ENCODE measurements at places on chromosomes 6 and 20.
A peak's percentile ranks its signal among the peaks of the same experiment; 100 is the strongest.

DNA sequence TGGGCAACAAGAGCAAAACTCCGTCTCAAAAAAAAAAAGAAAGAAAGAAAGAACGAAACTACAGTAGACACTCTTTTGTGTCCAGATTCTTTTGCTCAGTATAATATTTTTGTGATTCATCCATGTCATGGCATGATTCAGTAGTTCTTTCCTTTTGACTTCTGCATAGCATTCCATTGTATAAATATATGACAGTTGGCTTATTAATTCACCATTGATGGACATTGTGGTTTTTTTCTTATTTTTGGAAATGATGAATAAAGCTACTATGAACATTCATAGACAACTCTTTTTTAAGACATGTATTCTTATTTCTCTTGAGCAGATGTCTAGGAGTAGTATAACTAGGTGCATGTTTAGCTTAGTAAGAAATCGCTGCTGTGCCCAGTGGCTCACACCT is 10.3 kb upstream of the IER3 start:
- no peak for DNase-seq

DNA sequence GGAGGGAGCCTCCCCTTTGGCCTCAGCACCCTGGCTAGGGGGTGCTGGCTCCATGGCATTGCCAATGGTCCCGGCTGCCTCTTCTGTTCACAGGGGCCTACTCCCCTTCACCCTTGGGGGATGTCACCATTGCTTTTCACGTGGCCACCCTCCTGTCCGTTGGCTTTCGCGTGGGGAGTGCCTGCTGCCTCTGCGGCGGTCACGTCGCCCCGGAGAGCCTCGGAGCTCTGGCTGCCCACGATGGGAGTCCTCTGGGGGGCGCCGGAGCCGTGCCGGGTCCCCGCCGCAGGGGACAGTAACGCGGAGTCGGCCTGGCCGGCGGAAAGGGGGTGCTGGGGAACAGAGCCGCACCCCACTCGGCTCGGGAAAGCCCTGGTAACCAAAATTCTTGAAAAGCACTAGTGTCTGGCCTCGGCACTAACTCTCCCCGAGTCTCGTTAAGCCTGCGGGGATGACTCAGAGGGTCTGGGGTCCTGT is 661 bp upstream of the HEBP2 start:
- DNase-seq: no peak

DNA sequence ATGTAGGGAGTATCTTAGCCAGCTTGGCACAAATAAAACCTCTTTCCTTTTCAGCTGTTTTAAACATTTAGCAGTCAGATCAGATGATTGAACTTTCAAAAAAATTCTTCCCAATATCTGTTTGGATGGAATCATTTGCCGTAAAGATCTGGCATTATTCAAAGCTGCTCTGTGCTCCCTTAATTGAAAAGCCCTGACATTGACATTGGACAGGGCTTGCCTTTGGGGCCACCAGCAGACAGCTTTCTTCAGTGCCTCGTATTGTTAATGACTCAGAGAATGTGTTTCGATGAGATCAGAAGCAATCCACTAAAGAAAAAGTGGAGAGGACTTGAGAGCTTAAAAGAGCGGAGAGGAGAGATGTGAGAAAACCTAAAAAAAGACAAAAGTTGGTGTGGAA is 343.5 kb downstream of the NRN1 start:
- no peak for DNase-seq

DNA sequence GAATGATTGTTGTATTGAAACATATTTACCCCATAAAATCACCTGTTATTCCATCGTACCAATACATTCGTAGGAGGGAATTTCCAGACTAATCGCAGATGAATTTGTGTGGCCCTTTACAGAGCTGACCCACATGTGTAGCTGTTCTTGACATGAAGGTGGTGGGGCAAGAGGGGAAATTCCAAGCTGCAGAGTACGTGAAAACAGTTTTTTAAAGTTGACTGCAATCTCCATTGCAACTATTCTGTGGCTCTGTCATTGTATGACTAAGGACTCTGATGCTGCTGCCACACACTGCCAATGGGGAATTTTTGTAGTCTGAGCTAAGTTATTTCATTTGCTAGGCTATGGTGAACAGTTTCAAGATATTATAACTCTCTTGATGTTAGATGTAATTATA is 46.4 kb upstream of the ADTRP start:
- no peak for DNase-seq

GRCh38 chr20:47663354-47664067 is 121.8 kb downstream of the SULF2 start:
- peak; percentile 46 for DNase-seq

GRCh38 chr20:53020834-53021233 is 48.7 kb downstream of the TSHZ2 start:
- no peak for DNase-seq

DNA sequence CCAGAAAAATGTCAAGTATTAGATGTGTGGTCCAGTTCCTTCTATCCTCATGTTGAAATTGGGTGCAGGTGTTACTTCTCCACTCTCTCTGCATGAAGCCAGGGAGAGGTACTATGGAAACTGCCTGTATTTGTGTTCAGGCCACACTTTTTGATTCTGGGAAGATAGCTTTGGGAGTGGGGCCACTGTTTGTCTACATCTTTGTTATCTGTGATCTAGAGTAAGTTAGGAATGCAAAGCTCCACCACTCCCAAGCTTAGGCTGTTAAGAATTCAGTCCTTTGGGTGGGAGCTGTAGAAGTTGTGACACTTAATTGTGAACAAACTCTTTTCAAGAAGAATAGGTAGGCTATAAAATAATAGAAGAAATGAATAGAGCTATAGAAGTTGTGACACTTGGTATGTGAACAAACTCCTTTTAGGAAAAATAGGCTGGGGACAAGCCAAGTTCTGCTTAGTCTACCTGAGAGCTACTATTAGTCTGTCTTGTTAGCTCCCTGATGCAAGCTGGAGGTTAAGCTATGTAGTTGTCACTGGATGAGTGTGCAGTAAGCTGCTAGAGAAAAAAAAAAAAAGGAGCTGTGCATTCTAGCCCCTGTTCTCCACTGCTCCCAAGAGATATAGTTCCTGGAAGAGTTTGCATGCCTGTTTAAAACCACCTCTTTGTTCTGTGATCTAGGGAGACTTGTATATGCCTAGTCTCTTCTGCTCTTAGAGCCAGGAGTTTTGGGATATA is 7.1 kb upstream of the GFRAL start:
- DNase-seq: no peak

GRCh38 chr6:14429396-14429795 is 311.8 kb downstream of the CD83 start:
- DNase-seq: no peak

- no peak for DNase-seq
Observed at GRCh38 chr6:33143113-33143770, 49.0 kb downstream of the COL11A2 start.

DNA sequence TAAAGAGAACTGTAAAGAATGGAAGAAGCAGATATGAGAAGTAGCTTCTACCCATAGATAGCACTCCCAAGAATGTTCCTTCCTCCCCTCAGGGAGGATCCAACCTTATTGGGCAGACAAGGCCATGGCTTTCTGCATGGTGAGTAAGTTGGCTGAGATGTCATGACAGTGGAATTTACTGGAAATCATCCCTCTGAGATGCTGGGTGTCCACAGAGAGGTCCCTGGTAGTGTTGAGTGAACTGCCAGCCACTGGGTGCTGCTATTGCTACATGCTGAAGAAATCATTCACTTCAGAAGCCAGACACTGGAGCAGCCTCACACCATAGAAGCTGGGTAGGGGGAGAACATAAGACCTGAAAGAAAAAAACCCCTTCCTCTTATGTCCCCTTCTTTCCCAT is 46.4 kb upstream of the FERMT1 start:
- no peak for DNase-seq

DNA sequence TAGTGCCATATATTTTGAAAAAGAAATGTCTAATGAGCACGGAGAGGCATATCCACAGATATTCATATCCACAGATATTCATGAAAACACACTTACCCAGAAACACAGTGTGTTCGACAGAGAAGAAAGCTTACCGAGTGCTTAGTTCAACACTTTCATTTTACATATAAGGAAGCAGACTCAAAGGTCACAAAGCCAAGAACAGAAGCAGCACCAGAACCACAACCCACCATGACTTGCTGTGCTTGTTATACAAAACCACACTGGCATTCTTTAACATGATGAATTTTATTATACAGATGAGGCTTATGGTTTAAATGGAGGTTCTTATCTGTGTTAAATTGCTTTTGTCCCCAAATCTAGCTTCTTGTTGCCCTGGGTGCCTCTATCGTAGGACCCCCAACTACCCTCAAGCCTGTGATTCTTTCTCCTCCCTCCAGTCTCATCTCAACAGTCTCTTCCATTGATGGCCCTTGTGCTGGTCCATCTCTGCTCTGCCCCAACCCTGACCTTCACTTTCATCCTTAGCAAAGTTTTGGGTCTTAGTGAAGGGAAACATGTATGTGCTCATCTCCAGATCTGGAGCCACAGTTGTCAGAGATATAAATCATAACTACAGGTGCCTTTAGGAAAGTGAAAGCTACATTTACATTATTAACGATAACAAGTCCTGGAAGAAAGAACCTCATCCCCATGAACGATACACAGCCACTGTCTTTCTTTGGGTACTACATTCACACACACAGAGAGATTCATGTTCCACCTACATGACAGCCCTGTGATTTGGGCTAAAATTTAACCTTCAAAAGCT is 40.0 kb downstream of the SF3B5 start:
- DNase-seq: no peak

DNA sequence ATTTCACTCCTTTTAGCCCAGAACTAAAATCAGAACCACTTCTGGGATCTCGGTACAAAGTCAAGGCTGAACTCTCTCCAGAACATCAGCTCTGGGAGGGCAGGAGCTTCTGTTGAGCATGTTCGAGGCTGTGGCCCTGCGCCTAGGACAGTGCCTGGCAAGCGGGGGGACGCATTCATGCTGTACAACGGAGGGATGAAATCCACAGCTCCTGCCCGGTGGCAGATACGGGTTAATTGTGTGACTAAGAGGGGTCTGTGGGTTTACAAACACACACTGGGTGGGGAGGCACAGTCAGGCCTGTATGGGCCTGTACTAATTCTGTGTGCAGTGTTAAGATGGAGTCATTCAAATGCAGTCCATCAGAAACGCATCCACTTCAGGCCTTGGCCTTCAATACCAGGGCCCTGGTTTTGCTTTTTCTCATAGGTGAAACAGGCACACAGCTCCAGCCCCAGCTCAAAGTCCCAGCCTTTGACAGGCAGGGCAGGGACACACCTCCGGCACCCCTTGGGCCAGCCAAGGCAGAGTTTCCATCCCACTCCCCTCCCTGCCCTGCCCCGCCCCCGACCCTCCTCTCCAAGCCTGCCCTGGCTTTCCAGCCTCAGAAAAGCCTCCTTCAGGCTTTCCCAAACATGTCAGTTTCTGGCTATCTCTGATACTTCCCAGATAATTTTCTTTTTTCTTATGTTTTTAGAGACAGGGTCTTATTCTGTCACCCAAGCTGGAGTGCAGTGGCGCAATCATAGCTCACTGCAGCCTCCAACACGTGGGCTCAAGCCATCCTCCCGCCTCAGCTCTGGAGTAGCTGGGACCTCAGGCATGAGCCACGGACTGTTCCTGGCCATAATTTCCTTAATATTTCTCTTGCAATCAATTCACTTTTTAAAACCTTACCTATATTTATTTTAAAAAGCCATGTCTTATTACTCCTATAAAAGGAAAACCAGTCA is 109.8 kb downstream of the SULF2 start:
- DNase-seq: no peak

- no peak for DNase-seq
Observed at GRCh38 chr6:104689551-104690205, 170.0 kb downstream of the HACE1 start.

GRCh38 chr20:43723735-43724134 is 3.1 kb downstream of the GTSF1L start:
- no peak for DNase-seq

- no peak for DNase-seq
Observed at GRCh38 chr20:47926731-47927130, 141.4 kb upstream of the SULF2 start.

DNA sequence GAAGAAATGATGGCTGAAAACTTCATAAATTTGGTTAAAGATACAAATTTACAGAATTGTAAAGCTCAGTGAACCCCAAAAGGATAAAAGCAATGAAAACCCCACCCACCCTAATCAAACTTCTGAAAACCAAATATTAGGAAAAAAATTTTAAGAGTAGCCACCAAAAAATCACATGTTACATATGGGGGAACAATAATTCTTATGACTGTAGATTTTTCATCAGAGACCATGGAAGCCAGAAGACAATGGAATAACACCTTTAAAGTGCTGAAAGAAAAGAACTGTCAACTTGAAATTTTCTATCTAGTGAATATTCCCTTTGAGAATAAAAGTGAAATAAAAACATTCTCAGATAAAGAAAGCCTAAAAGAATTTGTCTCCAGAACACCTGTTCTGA is 24.4 kb downstream of the PROCR start:
- DNase-seq: no peak

GRCh38 chr6:124800222-124800621 is 162.0 kb upstream of the RNF217 start:
- DNase-seq: no peak

DNA sequence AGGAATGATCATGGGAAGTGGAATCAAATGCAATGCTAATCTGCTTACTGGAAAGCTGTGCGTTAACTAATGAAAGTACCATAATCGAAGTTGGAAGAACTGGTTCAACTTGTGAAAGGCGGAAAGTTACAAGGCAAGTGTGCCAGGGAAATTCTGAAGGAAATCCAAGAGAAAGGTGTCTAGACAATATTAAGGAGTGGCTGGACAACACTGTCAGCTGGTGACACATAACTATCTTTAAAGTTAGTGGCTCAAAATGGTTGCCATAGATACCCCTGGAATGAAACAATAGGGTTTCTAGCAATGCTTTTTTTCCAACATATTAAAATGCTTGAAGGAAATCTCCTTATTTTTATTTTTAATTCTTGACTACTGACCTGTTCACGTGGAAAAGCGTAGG is 90.4 kb downstream of the BMP2 start:
- no peak for DNase-seq

- no peak for DNase-seq
Observed at GRCh38 chr6:23202207-23202606, 632.8 kb downstream of the HDGFL1 start.

DNA sequence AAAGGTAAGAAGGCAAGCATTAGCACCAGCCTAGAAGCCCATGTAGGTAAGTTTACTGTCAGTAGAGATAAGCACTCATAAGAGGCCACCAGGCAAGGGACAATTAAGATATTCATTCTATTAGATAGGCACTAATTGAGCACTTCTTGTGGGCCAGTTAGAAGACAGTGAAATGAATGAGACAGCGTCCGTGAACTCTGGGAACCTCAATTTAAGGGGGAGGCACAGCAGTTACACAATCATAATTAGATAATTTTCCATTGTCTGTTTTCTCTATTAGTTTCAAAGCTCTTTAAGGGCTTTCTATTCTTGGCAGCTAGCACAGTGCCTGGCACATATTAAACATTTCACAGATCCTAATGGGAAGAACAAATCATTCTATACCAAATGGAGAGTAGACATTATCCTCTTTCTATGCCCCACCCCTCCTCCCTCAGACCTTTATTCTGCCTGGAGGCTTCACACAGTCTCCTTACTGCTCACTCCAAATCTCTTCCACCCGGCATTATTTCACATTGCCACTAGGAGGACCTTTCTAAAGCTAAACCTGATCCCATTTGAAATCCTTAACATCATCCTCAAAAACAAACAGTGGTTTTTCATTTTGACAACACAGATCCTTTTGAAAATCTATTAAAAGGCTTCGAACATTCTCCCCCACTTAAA is 529.6 kb downstream of the ADGRB3 start:
- no peak for DNase-seq

- DNase-seq: no peak
Observed at GRCh38 chr20:10662661-10663458, 10.9 kb downstream of the JAG1 start.

Data from activated CD4-positive, CD25-positive, alpha-beta regulatory T cell (primary cell).